NK-92 treated with Interleukin-12 subunit alpha and Interleukin-12 subunit beta, amount 100 ng/mL, for 24 hours (cell line): ENCODE measurements at places on chromosomes 2 and 18.

GRCh38 chr2:126736133-126736874, 80.3 kb downstream of the GYPC start:
- DNase-seq: no peak

DNA sequence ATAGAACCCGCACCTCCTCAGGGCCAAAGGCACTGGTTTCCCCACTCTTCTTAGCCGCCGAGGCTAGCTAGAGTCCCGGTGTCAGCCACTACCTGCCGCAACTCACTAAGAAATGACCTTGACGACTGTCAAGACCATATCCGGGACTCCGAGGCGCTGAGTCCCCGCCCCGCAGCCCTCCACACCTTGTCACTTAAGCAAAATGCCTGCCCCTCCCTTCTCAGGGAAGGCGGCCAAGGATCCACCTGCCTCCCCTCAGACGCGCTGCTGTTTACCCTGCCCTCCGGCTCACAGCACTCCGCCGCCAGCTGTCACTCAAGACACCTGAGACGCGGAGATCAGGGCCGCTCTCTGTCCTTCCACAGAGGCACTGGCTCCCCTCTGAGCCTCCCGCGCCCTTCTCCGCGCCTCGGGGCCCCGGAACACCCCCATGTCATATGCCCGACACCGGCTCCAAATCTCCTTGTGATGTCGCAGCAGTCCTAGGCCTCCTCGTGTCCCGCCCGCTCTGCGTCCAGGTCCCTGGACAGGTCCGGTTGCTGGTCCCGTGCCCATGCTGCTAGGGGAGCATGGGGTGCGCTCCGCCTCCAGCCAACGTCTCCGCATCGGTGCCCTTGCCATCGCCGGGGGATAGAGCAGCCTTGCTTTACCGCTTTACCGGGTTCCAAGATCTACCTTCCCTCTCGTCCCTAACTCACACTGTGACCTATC, 32.5 kb upstream of the REG3G start:
- DNase-seq: no peak

DNA sequence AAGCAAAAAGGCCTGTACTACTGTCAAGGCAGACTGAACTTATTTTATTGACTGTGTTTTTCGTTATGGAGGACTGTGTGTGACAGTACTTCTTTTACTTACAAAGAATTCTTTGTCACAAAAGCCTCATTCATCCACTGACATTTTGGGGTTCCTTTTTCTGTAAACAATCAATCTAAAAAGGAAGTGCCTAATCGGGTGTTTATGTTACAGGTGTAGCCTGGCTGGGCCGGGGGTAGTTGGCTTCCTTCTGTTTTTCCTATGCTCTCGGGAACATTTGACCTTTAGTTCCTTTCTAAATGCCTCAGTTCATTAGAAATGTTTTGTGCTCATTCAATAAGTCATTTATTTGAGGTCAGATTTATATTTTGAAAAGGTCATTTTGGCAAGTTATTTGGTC, 8.3 kb downstream of the ZCCHC2 start:
- DNase-seq: no peak

- DNase-seq: no peak
These were observed 30.2 kb downstream of the ITSN2 start for GRCh38 chr2:24330161-24330560.

DNA sequence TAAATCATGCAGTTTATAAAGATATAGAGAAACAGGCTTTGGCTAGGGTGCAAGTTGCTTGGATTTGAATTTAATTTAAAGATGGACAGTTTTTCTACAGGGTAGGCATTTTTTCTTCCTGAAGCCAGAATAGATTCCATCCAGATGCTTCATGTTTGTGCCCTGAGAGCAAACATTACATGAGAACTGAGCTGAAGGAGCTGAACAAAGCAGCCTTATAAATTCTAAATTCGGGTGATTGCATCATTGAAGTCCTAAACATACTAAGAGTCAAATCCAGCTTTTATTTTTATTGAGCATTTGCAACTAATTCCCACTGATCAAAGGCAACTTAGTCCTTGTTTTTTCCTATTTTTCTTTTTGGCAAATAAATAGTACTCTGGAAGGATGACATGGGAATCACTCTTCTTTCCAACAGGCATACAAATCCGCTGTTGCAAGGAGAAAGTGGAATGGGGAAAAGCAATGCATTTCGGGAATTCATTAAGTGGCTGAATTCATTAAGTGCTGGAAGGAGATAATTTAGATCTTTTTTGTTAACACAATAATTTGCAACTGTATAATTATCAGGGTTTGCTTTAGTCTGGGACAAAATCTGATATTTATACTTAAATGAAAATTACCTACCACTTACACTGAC, 828.0 kb downstream of the SLC4A3 start:
- no peak for DNase-seq
